ENCODE measurements at places on chromosomes 5 and 9.

DNA sequence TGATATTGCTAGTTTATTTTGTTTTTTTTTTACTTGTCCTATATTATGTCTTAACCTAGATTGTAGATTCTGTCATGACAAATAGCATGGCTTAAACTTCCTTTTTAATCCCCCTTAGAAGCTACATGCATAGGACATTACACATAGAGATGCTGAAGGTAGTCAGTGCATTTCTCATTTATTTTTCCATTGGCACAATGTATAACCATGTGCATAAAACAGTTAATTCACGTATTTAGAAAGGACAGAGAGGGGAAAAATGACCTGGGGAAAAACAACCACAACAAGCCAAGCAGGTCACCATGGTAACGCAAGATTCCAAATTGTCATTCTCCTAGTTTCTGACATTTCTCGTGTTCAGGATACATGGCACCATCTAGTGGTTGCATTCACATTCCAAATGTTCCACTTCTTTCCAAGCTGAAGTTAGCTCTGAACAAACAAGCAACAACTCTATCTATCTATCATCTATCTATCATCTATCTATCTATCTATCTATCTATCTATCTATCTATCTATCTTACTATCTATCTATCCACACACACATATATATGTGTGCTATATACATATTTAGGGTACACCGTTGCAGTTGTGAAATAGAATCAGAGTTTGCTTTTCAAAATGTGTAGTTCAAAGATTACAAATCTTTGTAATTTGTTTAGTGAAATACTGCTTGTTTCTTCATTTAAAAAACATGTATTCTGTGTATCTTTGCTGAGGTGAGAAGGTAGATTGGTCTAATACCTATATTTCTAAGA, 487.2 kb upstream of the ST8SIA4 start:
- peak; percentile 54 for DNase-seq

GRCh38 chr9:34072868-34073590, 24.3 kb upstream of the UBAP2 start:
- no peak for DNase-seq

GRCh38 chr9:19473605-19474004, 64.8 kb downstream of the ACER2 start:
- no peak for DNase-seq

DNA sequence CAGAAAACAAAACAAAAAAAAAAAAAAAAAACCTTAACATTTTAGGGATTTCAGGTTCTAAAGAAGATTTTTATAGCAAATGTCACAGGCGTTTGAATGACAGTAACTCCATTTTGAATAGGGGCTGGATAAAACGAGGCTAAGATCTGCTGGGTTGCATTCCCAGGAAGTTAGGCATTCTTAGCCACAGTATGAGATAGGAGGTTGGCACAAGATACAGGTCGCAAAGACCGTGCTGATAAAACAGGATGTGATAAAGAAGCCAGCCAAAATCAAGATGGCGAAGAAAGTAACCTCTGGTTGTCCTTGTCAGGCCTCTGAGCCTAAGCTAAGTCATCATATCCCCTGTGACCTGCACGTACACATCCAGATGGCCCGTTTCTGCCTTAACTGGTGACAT, 425.6 kb upstream of the PTPRD start:
- DNase-seq = no peak

DNA sequence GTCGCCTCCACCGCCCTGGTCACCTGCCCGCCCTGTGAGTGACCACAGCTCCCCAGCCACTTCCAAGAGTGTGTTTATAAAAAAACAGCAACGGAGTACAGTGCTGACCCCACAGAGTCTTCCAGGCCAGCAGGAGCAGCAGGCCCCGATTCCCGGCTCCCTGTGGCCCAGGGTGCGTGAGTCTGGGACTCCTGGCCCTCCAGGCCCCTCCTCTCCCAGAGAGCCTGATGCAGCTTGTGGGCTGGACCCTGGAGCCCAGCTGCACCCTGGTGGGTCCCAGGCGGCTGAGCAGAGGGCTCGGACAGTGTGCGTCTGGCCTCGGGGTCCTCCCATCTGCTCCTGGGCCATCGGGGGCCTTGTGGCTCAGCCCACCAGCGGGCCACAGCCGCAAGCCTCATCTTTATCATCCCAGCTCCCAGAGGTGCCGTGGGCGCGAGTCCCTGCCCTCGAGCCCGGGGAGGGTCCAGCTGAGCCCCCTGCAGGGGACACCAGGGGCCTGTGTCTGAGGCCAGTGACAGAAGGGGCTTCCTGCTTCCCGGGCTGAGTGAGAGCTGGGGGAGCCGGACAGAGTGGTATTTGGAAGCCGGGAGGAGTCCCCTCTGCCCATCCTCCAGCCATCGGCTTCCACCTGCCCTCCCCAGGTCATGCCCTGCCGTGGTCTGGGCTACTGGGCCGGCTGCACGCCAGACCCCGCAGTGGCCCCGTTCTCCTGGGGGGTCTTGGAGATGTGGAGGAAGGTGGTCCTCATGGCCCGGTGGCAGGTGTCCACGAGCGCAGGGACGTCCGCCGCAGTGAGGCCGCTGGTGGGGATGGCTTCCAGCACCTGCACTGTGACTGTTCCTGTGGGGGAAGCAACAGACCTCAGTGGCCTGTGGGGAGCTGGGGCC, 10.6 kb downstream of the EGFL7 start:
- no peak for DNase-seq

GRCh38 chr5:133114166-133114932, 62.5 kb downstream of the HSPA4 start:
- no peak for DNase-seq

- DNase-seq = no peak
These were observed 47.7 kb upstream of the TLX3 start for GRCh38 chr5:171261361-171261760.

DNA sequence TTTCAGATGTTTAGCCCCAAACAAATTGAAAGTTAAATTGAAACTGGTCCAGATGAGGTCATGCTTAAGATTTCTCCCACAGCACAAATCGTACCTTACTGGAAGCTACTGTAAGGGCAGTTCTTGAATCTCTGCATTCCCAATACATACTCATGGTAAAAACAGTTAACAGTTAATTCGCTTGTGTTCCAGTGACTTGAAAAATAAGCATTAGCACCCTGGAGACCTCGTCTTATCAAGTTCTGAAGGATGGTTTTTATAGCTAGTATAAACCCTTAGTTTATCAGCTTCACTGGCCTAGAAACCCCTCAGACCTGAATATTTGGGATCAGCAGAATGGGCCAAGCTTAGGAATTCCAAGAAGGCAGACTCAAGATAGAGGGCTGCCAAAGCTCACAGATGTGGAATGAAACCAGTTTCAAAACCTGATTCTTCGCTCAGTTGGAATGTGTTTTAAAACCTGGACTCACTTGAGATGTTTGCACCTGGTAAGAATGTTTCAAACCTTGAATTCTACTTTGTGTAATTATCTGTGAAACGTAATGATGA, 103.6 kb downstream of the C9orf152 start:
- DNase-seq = no peak

DNA sequence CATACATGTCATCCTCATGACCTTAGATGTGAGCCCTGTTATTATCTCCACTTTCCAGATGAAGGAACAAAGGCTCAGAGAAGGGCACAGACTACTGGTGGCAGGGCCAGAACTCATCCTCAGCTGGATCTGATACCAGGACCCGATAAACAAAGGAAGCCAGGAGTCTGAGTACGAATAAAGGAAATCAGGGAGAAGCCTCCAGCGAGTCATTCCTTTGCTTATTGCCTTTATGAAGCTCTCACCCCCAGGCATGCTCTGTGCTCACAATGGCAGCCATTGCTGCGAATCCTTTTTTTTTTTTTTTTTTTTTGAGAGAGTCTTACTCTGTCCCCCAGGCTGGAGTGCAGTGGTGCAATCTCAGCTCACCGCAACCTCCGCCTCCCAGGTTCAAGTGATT, 130.1 kb downstream of the GAPVD1 start:
- no peak for DNase-seq

GRCh38 chr5:149053072-149053695, 9.7 kb downstream of the SH3TC2 start:
- no peak for DNase-seq

- DNase-seq = no peak
These were observed 14.5 kb downstream of the CXXC5 start for GRCh38 chr5:139662617-139663016.

Measured in Kasumi-1 (cell line).